Left lobe of liver (tissue), 2 donors: ENCODE measurements at places on chromosomes 1 and 21. TPM values are rescaled to one million over a fixed set of nuclear protein-coding genes. Genes with fewer than 3 reads are reported as not detected.

Gene SPOCD1
- 0.08 TPM for total RNA-seq

Gene HSPA6
- 0.48 TPM for total RNA-seq

Gene HES4
- 3.9 TPM for total RNA-seq

Gene TIE1
- 8.5 TPM for total RNA-seq

Gene PTGER3
- 0.05 TPM for total RNA-seq

Gene KCNQ4
- 0.20 TPM for total RNA-seq

Gene LRP8
- total RNA-seq, result 0.33 TPM
